ENCODE measurements at places on chromosomes 5 and 9. TPM values are rescaled to one million over a fixed set of nuclear protein-coding genes. Genes with fewer than 3 reads are reported as not detected.

DNA sequence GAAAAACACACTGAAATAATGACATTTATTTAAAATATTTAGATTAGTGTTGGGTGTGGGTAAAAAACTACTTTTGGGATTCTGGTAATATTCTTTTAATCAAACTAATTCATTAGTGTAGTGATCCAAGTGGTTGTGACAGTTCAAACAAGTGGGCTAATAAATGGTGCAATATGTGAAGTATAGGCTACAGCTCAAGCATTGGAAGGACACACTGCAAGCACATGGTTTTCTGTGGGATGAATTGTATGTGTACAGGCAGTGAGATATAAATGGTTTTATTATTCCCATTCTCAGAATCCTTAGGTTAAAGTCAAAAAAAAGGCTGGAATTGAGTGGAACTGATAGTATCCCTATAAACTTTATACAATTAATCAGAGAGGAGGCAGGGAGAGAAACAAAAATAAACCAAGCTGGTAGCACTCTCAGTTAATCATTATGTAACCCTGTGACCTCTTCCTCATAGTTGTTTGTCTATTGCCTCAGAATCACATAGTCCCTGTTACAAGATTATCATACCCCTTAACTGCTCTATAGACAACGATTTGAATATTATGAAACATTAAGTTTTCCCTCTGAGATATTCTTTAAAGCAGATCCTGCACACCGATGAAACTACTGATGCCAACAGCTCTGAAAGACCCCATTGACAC is 1755.4 kb upstream of the ACO1 start:
- no peak overlapping the region for H3K4me3 ChIP-seq
- H3K4me1 ChIP-seq = no peaks in the 10 kb centered on the region
- no peaks in the 10 kb centered on the region for H3K27me3 ChIP-seq
- DNase-seq = no peak
- no peak overlapping the region for H3K27ac ChIP-seq

- H3K36me3 ChIP-seq = no peaks in the 10 kb centered on the region
- peak overlapping the region; percentile 90 for H3K27ac ChIP-seq
- H3K4me3 ChIP-seq = peak overlapping the region; percentile 84
- no peaks in the 10 kb centered on the region for H3K27me3 ChIP-seq
- H3K4me1 ChIP-seq = peaks cover 4% of the 10 kb centered on the region
- peak; percentile 49 for DNase-seq
Measured at GRCh38 chr5:111511174-111511830, 1.0 kb downstream of the STARD4 start.

DNA sequence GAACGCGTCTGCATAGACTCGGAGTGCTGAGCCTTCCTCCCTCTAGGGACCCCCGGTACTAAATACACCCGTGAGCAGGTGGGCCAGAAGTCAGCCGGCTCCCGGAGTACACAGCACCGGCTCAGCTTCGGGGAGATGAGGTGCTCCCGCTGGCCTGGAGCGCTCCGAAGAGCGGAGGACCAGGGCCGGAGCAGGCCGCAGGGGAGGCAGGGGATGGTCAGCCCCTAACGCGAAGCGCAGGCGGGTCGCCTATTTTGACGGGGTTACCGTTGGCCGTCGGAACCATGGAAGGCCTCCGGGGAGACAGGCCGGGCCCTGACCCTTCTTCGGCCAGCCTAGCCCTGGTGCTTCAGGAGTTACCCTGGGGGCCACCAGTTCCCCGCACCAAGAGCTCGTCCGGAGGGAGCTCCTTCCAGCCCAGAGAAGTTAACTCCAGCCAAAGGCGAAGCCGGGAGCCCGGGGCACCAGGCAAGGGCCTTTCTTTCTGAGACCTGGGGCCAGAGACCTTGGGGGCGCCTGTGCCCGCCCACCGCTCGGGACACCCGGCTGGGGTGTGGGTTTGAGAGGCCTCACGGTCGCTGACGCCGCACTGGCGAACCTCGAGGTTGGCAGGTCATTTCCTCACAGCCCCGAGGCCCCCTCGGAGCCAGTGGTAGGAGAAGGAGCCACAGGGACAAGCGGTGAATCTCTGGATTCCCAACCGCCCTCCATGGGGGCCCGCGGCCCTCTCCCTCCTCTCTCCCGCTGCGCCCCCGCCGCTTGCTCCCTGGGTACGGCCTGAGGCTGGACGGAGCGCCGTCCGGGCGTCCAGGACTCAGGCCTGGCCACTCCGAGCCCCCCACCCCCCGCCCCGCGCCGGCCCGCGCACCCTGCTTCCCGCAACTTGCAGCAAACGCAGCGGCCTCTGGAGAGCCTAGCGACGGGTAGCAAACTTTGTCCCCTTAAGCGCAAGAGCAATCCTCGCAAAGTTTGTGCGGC is 3.4 kb upstream of the IRX4 start:
- H3K4me3 ChIP-seq = no peak overlapping the region
- H3K36me3 ChIP-seq = no peaks in the 10 kb centered on the region
- no peak for DNase-seq
- peaks cover 47% of the 10 kb centered on the region for H3K27me3 ChIP-seq
- H3K4me1 ChIP-seq = no peaks in the 10 kb centered on the region
- no peak overlapping the region for H3K27ac ChIP-seq

DNA sequence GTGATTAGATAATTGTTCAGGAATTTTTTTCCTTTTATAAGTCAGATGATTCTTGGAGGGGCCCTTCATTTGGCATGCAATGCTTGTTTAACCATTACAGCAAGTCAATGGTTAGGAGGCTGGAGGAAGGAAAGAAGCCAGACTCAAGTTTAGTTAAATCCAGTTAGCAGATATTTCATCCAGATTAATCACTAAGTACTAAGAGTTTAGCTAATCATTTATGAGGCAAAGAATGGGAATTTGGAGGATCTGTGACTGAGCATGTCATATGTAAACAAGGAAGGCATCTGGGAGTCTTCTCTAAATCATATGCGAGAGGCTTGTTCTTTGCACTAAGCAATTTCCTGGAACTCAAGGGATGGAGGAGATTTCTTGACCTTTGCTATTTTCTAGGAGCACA is 145.3 kb upstream of the SGCD start:
- no peaks in the 10 kb centered on the region for H3K27me3 ChIP-seq
- H3K4me3 ChIP-seq = no peak overlapping the region
- H3K36me3 ChIP-seq = no peaks in the 10 kb centered on the region
- H3K27ac ChIP-seq = no peak overlapping the region
- H3K4me1 ChIP-seq = no peaks in the 10 kb centered on the region
- DNase-seq = no peak

DNA sequence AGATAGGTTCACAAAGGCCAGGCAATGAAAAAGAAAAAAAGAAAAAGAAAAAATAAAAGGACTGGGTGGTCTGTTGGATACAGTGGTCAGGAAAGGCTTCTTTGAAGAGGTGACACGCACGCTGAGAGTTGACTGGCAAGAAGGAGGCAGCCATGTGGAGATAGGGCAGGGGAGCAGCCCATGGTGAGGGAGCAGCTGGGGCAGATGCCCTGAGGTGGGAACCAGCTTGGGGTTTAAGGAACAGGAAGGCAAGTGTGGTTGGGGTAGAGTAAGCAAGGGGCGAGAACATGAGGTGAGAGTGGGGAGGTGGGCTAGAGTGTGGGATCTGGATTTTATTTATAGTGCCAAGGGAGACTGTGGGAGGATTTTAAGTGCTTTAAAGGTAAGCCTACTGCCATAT is 6.8 kb downstream of the ENHO start:
- H3K27me3 ChIP-seq = peaks cover 3% of the 10 kb centered on the region
- H3K27ac ChIP-seq = no peak overlapping the region
- no peak overlapping the region for H3K4me3 ChIP-seq
- no peaks in the 10 kb centered on the region for H3K4me1 ChIP-seq
- no peak for DNase-seq
- H3K36me3 ChIP-seq = no peaks in the 10 kb centered on the region

GRCh38 chr5:1974501-1975405 is 92.0 kb upstream of the IRX4 start:
- no peaks in the 10 kb centered on the region for H3K27me3 ChIP-seq
- no peak overlapping the region for H3K4me3 ChIP-seq
- no peak for DNase-seq

GRCh38 chr5:139821806-139822552 is 26.4 kb downstream of the PSD2 start:
- H3K27me3 ChIP-seq = peaks cover under 1% of the 10 kb centered on the region
- H3K4me3 ChIP-seq = no peak overlapping the region
- no peaks in the 10 kb centered on the region for H3K4me1 ChIP-seq

GRCh38 chr5:83503662-83504061 is 32.1 kb downstream of the VCAN start:
- no peak overlapping the region for H3K4me3 ChIP-seq
- H3K4me1 ChIP-seq = peaks cover 9% of the 10 kb centered on the region
- no peaks in the 10 kb centered on the region for H3K36me3 ChIP-seq
- peak overlapping the region; percentile 27 for H3K27ac ChIP-seq
- H3K27me3 ChIP-seq = no peaks in the 10 kb centered on the region

GRCh38 chr9:78856781-78857180 is 559.9 kb downstream of the PSAT1 start:
- H3K27me3 ChIP-seq = no peaks in the 10 kb centered on the region
- no peaks in the 10 kb centered on the region for H3K36me3 ChIP-seq
- no peaks in the 10 kb centered on the region for H3K4me1 ChIP-seq
- no peak for DNase-seq
- H3K27ac ChIP-seq = no peak overlapping the region
- no peak overlapping the region for H3K4me3 ChIP-seq

- no peak for DNase-seq
- H3K27me3 ChIP-seq = no peaks in the 10 kb centered on the region
- no peak overlapping the region for H3K27ac ChIP-seq
- H3K4me3 ChIP-seq = no peak overlapping the region
Measured at GRCh38 chr9:131937451-131937850, 142.2 kb downstream of the MED27 start.

DNA sequence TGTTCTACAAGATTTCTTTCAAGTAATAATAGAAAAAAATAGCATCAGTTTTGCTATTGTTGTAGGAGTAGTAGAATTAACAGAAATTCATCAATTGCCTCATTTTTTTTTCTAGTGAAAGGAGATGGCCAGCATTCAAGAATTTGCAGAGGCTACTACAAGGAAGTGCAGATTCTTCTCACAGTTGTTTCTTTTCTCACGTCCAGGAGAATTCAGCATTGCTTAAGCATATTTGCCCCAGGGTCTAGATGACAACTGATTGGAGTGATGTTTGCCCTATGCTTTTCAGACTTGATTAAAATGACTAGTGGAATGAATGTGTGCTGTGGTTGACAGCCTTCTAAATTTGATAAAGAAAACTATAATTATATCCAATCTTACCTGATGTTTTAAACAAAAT is 46.6 kb upstream of the SLC12A2 start:
- H3K27ac ChIP-seq = no peak overlapping the region
- no peaks in the 10 kb centered on the region for H3K27me3 ChIP-seq
- no peak for DNase-seq
- no peaks in the 10 kb centered on the region for H3K36me3 ChIP-seq

- H3K27me3 ChIP-seq = peaks cover 5% of the 10 kb centered on the region
- H3K36me3 ChIP-seq = no peaks in the 10 kb centered on the region
- no peak overlapping the region for H3K27ac ChIP-seq
- no peak for DNase-seq
- H3K4me1 ChIP-seq = no peaks in the 10 kb centered on the region
- no peak overlapping the region for H3K4me3 ChIP-seq
Measured at GRCh38 chr9:127207734-127208410, 56.7 kb upstream of the GARNL3 start.

- no peaks in the 10 kb centered on the region for H3K27me3 ChIP-seq
- DNase-seq = peak; percentile 20
- H3K36me3 ChIP-seq = no peaks in the 10 kb centered on the region
Measured at GRCh38 chr5:133203317-133204305, 151.8 kb downstream of the HSPA4 start.

GRCh38 chr5:33457126-33457525 is 16.4 kb downstream of the TARS1 start:
- H3K27ac ChIP-seq = no peak overlapping the region
- no peaks in the 10 kb centered on the region for H3K27me3 ChIP-seq
- no peak overlapping the region for H3K4me3 ChIP-seq
- H3K36me3 ChIP-seq = peaks cover 24% of the 10 kb centered on the region
- peak; percentile 26 for DNase-seq
- no peaks in the 10 kb centered on the region for H3K4me1 ChIP-seq

GRCh38 chr9:136119061-136119882 is 597 bp upstream of the TMEM250 start:
- H3K27me3 ChIP-seq = no peaks in the 10 kb centered on the region
- peaks cover 6% of the 10 kb centered on the region for H3K4me1 ChIP-seq
- H3K36me3 ChIP-seq = peaks cover 9% of the 10 kb centered on the region
- DNase-seq = no peak

GRCh38 chr5:36168737-36169136 is 16.8 kb downstream of the SKP2 start:
- DNase-seq = no peak
- no peak overlapping the region for H3K27ac ChIP-seq
- no peaks in the 10 kb centered on the region for H3K27me3 ChIP-seq
- H3K4me3 ChIP-seq = no peak overlapping the region
- H3K36me3 ChIP-seq = peaks cover 9% of the 10 kb centered on the region

DNA sequence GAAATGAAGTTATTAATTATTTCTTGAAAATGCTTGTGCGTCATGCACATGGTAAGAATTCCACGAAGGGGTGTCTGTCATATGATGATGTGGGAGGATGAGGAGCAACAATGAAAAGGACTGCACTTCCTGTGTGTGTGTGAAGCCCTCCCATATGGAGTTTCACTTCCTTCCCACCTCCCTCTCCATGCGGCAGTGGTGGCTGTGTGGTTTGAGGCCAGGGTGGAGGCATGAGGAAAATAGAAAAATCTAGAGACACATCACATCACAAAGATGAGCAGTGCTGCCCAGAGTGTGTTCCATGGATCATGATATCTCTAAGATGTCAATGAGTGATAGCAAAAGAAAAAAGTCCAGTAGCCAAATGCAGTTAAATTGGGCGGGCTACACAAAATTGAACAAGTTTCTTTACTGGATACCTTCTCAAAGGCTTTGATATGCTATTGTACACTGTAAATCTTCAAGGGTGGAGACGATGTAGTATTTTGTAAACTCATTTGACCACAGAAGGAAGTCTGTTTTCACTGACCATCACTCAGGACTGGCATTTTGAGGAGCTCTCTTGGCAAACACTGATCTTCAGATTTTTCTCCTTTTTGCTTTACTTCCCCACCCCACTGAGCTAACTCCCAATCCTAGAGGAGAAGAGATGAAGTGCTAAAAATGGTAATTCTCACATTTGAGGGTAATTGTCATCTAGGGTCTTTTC is 55.7 kb upstream of the EQTN start:
- H3K4me3 ChIP-seq = no peak overlapping the region
- no peaks in the 10 kb centered on the region for H3K27me3 ChIP-seq
- no peaks in the 10 kb centered on the region for H3K36me3 ChIP-seq
- H3K4me1 ChIP-seq = no peaks in the 10 kb centered on the region
- H3K27ac ChIP-seq = no peak overlapping the region

GRCh38 chr5:56142614-56143372 is 90.3 kb downstream of the ANKRD55 start:
- no peaks in the 10 kb centered on the region for H3K36me3 ChIP-seq
- no peaks in the 10 kb centered on the region for H3K4me1 ChIP-seq
- no peak overlapping the region for H3K4me3 ChIP-seq

GRCh38 chr5:87340716-87341115 is 72.0 kb downstream of the CCNH start:
- no peak overlapping the region for H3K27ac ChIP-seq
- H3K27me3 ChIP-seq = no peaks in the 10 kb centered on the region
- no peak overlapping the region for H3K4me3 ChIP-seq
- no peak for DNase-seq
- no peaks in the 10 kb centered on the region for H3K4me1 ChIP-seq
- peaks cover 4% of the 10 kb centered on the region for H3K36me3 ChIP-seq

Gene GCNT4
- 1.8 TPM for total RNA-seq

Gene GNA14
- total RNA-seq = 0.26 TPM

Gene C9orf50
- 0.17 TPM for total RNA-seq

Gene DOCK8
- under 0.01 TPM for total RNA-seq

Gene SERF1A
- 4.4 TPM for total RNA-seq

Gene IFNA13
- total RNA-seq = not detected

Gene MARCHF6
- 67.9 TPM for total RNA-seq

Gene CDC20B
- total RNA-seq = not detected

Gene OCLN
- total RNA-seq = 2.3 TPM

Gene IL13
- not detected for total RNA-seq

Gene SIT1
- total RNA-seq = not detected

Gene IFNK
- not detected for total RNA-seq
